Activated naive CD4-positive, alpha-beta T cell treated with anti-CD3 and anti-CD28 coated beads for 36 hours (primary cell): ENCODE measurements at places on chromosomes 1 and 21. TPM values are rescaled to one million over a fixed set of nuclear protein-coding genes. Genes with fewer than 3 reads are reported as not detected.

Gene TXNDC12
- total RNA-seq, result 44.0 TPM

Gene HSF2BP
- 1.3 TPM for total RNA-seq

Gene FABP3
- not detected for total RNA-seq

Gene OPTC
- not detected for total RNA-seq

Gene SCYL3
- total RNA-seq, result 8.8 TPM

DNA sequence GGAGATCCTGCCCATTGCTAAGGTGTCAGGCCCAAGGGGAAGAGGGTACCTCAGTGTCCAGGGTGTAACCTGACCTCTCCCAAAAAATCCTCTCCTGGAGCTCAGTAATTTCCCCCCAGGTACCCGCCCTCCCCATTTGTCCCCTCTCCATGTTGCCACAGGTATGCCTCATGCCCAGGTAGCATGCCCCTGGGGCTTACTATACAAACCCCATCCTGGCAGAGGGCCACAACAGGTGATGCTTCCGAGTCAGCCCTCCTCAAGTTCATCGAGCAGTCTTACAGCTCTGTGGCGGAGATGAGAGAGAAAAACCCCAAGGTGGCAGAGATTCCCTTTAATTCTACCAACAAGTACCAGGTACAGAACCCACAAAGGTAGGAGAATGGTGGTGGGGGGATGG is 15.7 kb downstream of the ATP1A4 start:
- DNase-seq, result no peak

- no peak for DNase-seq
These were observed 87.7 kb upstream of the COL6A1 start for GRCh38 chr21:45893740-45894449.

DNA sequence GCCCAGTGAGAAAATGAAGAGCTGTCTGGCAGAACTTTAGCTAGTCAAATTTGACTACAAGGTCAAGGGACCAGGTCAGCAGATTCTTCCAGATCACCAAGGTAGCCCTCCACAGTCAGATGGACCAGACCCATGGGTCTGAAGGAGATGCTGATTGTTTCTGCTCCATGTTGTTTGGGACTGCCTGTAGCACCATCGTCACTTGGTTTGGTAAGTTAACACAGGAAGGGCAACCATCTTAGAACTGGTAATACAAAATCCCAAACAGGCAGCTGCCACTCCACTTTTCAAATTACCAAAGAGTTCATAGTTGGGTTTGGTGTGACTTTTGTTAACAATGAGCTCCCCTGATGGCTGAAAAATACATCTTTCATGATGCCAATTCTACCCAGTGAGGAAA is 9.0 kb downstream of the ITPKB start:
- no peak for DNase-seq

DNA sequence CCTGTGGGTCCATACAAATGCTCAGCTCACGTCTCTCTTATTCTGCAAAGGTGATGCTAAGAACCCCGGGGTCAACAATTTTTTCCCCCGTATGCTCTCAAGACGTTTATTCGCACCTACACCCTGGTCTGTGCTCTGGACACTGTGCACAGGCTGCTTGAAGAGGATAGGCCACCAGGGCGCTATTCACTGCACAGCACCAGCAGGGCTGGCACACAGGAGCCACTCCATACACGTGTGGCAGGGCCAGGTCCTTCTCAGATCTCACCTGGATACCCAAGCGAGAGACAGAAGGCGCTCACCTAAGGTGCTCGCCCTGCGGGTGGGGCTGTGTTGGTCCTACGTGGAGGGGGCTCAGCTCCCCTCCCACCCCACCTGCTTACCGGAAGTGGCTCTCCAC is 16.7 kb downstream of the TMEM63A start:
- no peak for DNase-seq

DNA sequence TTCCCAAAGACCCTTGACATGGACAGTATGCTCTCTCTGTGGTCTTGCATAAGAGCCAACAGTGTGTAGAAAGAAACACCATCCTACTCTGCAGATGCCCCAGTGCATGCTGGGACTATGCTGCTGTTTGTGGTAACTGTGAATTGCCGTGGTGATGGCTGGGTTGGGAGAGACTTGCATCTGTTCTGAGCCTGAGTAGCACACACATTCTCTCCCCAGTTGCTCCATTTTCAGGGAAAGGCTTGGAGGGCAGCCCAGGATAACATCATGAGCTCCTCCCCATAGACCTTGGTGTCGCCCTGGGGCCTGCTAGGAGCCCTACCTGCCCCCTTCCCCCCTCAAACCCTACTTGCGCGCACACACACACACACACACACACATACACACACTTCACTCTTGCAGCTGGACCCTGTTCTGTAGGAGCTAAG is 120.9 kb upstream of the IPO9 start:
- DNase-seq, result no peak

- no peak for DNase-seq
These were observed 1.4 kb upstream of the PIK3R3 start for GRCh38 chr1:46133781-46134350.

GRCh38 chr1:150813028-150813707 is 5.1 kb upstream of the CTSK start:
- DNase-seq, result peak; percentile 44

- no peak for DNase-seq
These were observed 39.4 kb downstream of the TRAPPC10 start for GRCh38 chr21:44051462-44051941.

DNA sequence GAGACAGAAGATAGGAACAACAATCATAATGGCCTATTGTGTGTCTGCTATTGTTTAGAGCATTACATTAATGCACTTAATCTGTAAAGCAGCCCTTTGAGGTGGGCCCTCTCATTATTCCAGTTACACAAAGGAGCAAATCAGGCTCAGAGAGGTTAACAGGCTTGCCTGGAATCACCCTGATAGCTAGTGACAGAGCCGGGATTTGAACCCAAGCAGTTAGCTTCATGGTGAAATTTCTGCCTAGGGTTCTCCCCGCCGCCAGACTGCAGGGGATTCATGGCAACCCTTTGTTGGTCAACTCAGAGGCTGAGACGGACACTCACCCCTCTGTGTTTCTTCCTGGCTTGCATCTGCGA is 7.1 kb downstream of the HEYL start:
- no peak for DNase-seq

GRCh38 chr21:39054066-39054465 is 129.2 kb downstream of the PSMG1 start:
- no peak for DNase-seq

DNA sequence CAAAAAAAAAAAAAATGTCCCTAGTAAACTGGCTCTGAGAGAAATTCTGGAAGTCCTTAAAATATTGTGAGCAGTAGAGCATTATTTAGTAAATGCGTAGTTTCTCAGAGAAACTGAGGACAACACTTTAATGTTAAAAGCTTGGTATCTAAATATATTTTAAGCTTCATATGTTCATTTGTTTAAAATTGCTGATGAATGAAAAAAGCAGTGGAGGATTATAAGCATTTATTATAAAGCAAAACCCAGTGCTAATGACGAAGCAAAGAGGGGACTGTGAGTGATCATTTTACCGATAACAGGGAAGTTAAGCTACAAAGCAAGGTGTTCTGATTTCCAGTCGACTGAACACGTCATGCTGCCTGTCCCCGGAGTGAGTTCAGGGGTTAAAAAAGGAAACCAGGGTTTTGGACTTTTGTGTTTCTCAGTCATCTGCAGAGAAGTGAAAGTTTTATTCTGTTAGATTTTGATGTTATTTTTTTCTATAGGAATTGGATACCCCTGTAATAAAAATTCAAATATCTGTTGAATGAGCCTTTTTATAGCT is 64.5 kb upstream of the SCCPDH start:
- no peak for DNase-seq

GRCh38 chr1:226945106-226945857 is 5.2 kb downstream of the COQ8A start:
- DNase-seq, result no peak

DNA sequence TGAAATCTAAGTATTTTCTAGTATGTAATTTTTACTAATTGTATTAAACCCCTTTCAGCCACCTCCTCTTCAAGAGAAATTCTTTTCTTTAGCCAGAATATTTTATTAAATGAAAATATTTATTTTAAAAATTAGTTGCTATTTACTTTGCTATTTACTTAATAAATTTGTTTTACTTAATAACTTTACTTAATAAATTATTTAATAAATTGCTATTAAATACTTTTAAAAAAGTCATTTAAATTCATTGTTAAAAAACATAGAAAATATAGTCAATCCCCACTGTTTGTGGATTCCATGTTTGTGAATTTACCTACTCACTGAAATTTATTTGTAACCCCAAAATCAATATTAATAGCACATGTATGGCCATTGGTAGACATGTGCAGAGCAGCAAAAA is 105.6 kb downstream of the ATP1B1 start:
- no peak for DNase-seq

DNA sequence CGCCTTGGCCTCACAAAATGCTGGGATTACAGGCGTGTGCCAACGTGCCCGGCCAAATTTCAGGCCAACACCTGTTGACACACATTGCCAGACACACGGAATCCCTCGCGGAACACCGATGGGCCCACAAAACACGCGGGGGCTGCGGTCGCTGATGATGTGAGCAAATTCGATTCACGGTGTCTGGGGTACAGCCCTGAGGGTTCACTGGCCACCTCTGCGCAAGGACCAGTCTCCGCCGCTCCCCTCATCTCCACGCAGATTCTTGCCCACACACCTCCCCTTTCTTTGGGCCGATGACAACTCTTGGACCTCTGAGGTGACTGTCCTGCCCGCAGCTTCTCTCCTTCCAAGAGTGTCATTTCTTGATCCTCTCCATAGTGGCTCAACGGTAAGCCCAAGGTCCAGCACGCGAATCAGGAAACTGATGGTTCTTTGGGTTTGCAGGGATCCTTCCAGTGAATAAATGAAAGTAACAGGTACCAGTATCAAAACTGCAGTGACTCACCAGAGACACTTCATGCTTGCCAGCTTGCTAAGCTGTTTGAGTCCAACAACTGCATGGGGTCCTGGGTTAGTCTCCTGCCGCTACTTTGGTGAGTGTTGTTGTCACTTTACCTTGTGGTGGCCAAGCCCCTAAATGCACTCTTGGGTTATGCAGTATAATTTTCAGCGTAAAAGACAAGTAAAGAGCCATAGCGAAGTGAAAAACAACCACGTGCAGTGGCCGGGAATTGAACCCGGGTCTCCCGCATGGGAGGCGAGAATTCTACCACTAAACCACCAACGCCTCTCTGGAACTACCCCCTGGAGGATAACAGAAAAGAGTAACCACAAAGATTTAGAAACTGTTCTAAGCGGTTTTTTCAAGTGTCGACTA is 11.0 kb upstream of the RNU1-3 start:
- DNase-seq, result peak; percentile 66

DNA sequence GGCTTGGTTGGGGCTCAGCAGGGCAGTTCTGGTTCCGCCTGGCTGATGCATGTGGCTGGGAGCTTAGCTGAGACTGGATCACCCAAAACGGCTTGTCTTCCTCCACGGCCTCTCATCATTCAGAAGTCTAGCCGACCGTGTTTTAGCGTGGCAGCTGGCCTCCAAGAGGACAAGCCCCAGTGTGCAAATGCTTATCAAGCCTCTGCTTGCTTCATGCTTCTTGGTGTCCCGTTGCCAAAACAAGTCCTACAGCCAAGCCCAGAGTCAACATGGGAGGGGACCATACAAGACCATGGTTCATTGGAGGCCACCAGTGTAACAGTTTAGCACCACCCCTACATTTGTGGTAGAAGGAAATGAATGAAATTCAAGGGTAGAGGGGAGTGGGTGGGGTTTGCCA is 10.5 kb upstream of the KDF1 start:
- no peak for DNase-seq

- DNase-seq, result peak; percentile 3
These were observed 18.4 kb downstream of the TTC34 start for GRCh38 chr1:2783069-2783434.

DNA sequence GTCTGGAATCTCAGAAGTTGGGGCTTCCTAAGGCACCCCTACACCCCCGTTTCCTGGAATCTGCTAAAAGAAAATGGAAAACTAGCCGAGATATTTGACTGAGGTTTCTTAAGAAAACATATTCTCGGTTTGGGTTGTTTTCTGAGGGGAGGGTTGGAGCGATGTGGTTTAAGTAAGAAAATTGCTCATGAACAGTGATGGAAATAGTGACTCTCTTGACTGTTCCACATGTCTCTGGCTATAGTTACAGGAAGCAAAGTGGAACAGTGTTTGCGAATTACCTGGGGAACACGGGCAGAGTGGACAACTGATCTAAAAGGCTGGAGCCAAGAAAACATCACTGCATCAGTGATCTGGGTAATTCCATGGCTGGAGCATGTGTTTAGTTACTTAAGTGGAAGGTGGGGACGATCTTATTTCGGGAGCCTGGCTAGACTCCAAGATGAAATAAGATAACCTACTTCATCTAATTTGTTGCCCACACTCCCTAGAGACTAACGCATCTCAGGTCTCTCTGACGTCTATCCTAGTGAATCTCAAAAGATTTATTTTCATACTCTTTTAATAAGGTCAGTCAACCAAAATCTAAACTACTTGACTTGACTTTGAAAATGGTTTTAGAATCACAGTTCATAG is 92.4 kb downstream of the KCNJ15 start:
- DNase-seq, result peak; percentile 44

GRCh38 chr1:58914925-58915324 is 131.1 kb upstream of the JUN start:
- DNase-seq, result no peak
